GM12878 (cell line): ENCODE measurements at places on chromosomes 2 and 18. TPM values are rescaled to one million over a fixed set of nuclear protein-coding genes. Genes with fewer than 3 reads are reported as not detected.

GRCh38 chr2:229419158-229419557 lies 148.1 kb upstream of the PID1 start:
- no peak overlapping the region for H3K27ac ChIP-seq

- H3K36me3 ChIP-seq, result no peaks in the 10 kb centered on the region
- H3K4me3 ChIP-seq, result no peak overlapping the region
- no peak overlapping the region for H3K27ac ChIP-seq
- H3K27me3 ChIP-seq, result no peaks in the 10 kb centered on the region
- H3K4me1 ChIP-seq, result no peaks in the 10 kb centered on the region; the same call in 1 of the 2 replicates
- DNase-seq, result no peak
These were observed 35.5 kb upstream of the PTH2R start for GRCh38 chr2:208370881-208371633.

- DNase-seq, result no peak
- no peak overlapping the region for H3K27ac ChIP-seq
- no peaks in the 10 kb centered on the region for H3K36me3 ChIP-seq
- no peak overlapping the region for H3K4me3 ChIP-seq
- no peaks in the 10 kb centered on the region for H3K4me1 ChIP-seq
- no peaks in the 10 kb centered on the region for H3K27me3 ChIP-seq
These were observed 22.1 kb upstream of the CNGA3 start for GRCh38 chr2:98324181-98324580.

The KIAA2012 gene
- not detected in 2 replicates for total RNA-seq

The SCG2 gene
- not detected in 2 replicates for total RNA-seq

DNA sequence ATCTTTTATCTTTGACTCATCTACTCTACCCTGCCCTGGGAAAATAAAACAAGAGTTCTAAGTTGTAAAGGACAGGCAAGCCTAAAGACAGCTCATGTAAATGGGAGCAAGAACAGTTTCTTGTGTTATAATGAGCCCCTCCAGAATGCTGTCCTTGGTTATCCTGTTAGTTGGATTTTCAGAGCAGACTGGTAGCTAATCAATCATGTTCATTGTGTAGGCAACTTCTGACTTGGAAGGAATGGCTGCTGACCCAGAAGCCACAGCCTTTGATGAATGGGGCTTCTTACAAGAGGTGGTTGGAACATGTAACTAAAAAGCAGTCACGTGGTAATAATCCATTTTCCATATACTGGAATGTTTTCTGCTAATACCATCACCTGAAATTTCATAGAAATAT lies 254.2 kb downstream of the AGPS start:
- no peak for DNase-seq
- no peaks in the 10 kb centered on the region for H3K36me3 ChIP-seq
- no peak overlapping the region for H3K4me3 ChIP-seq
- H3K27ac ChIP-seq, result no peak overlapping the region
- H3K27me3 ChIP-seq, result peaks cover under 1% of the 10 kb centered on the region
- H3K4me1 ChIP-seq, result no peaks in the 10 kb centered on the region

The ADD2 gene
- total RNA-seq, result 0.08 and 0.19 TPM in 2 replicates

- H3K27me3 ChIP-seq, result no peaks in the 10 kb centered on the region
- no peak for DNase-seq
- no peak overlapping the region for H3K27ac ChIP-seq
These were observed 420.2 kb upstream of the CHST9 start for GRCh38 chr18:27605107-27605834.

DNA sequence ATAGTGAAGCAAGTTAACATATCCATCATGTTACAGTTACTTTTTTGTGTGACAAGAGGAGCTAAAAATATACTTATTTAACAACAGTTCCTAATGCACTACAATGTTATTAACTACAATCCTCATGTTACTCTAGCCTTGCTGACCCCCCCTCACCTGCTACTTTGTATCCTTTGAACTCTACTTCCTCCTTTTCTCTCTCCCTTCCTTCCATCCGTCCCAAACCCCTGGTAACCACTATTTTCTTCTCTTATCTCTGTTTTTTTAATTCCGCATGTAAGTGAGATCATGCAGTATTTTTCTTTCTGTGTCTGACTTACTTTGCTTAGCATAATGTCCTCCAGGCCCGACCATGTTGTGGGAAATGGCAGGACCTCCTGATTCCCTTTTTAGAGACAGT lies 59.4 kb downstream of the NPAS2 start:
- no peaks in the 10 kb centered on the region; the same call in 1 of the 2 replicates for H3K27me3 ChIP-seq
- no peak overlapping the region for H3K27ac ChIP-seq
- H3K4me3 ChIP-seq, result no peak overlapping the region
- H3K4me1 ChIP-seq, result peaks cover 3% of the 10 kb centered on the region; the same call in 1 of the 2 replicates

GRCh38 chr2:108215794-108216211 lies 24.0 kb upstream of the SULT1C3 start:
- H3K4me3 ChIP-seq, result no peak overlapping the region
- H3K4me1 ChIP-seq, result no peaks in the 10 kb centered on the region
- DNase-seq, result no peak
- H3K36me3 ChIP-seq, result no peaks in the 10 kb centered on the region
- no peak overlapping the region for H3K27ac ChIP-seq
- no peaks in the 10 kb centered on the region for H3K27me3 ChIP-seq

GRCh38 chr2:212537726-212538304 lies 787 bp downstream of the ERBB4 start:
- no peaks in the 10 kb centered on the region for H3K4me1 ChIP-seq
- no peak overlapping the region for H3K27ac ChIP-seq
- H3K4me3 ChIP-seq, result peak overlapping the region; percentile 36; the same call in 1 of the 2 replicates
- peaks cover 17% of the 10 kb centered on the region for H3K27me3 ChIP-seq
- no peak for DNase-seq
- no peaks in the 10 kb centered on the region for H3K36me3 ChIP-seq

DNA sequence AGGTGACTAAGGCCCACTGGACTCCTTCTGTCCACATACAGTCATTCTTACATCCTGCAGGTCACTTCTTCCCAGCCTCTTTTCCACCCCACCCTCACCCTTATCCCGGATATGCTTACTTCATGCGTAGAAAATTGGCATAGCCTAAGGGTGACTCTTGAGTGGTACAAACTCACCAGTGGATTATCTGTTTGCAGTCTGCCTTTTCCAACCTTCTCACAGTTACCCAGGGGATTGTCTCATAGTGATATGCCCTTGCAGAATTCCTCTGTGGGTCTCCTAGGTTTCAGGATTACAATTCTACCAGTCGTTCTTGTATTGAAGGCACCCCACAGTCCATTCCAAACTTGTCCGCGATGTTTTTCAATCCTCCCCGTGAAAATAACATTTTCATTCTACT lies 752.9 kb upstream of the HS6ST1 start:
- DNase-seq, result no peak
- H3K4me3 ChIP-seq, result no peak overlapping the region
- H3K27me3 ChIP-seq, result no peaks in the 10 kb centered on the region

DNA sequence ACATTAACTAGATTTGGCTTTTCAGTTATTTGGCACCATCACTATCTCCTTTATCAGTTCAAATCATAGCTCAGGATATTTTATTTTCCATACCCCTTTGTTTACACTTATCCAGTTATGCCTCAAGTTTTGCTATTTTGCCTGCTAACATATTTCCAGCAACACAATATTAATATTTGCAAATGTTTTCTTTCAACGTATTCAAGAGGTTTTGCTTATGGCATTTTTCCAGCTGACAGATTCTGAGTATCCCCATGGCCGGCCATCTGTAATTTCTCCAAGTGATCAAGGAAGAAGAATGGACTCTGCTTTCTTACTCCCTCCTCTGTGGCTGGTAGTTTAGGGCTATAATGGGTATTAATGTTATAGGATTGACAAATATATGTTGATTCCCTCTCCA lies 49.4 kb downstream of the RND3 start:
- no peaks in the 10 kb centered on the region for H3K4me1 ChIP-seq
- DNase-seq, result no peak
- no peak overlapping the region for H3K27ac ChIP-seq
- H3K4me3 ChIP-seq, result no peak overlapping the region
- H3K36me3 ChIP-seq, result no peaks in the 10 kb centered on the region

GRCh38 chr18:74541703-74542555 lies 7.6 kb downstream of the CNDP1 start:
- H3K27me3 ChIP-seq, result no peaks in the 10 kb centered on the region
- H3K4me3 ChIP-seq, result no peak overlapping the region
- no peak overlapping the region for H3K27ac ChIP-seq
- no peaks in the 10 kb centered on the region for H3K36me3 ChIP-seq

The STRN gene
- 19.2 and 19.6 TPM in 2 replicates for total RNA-seq

DNA sequence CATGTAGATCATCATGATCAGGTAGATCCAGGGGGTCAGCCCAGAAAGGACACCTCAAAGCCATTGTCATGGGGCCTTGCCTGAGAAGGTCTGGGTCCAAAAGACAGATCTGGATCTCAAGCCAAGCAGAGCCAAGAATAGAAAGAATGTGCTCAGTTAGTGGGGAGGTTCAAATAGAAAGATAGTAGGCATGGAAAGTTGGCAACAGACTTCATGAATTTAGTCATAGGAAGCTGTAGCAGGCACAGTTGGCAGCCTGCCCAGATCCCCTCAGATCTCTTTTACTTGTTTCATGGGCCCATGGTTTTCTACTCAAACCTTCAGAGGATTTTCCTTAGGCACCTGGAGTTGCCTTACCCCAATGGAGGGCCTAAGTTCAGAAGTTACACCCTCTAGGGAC lies 767.0 kb downstream of the SLC4A3 start:
- no peak overlapping the region for H3K4me3 ChIP-seq
- H3K27me3 ChIP-seq, result no peaks in the 10 kb centered on the region
- DNase-seq, result no peak
- no peaks in the 10 kb centered on the region for H3K4me1 ChIP-seq

DNA sequence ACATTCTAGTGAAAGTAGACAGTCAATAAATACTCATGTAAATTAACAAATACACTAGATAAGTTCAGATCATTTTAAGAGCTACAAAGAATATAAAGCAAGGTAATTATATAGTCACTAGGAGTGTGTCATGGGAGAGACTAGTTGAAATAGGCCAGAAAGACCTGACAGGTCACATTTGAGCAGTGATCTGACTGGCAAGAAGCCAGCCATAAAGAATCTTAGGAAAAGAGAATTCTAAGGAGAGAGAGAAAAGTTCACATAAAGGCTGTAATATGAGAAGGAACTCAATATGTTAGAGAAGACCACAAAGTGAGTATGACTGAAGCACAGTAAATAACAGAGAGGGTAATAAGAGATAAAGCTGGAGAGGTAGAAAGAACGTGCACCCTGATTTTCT lies 31.2 kb downstream of the VSNL1 start:
- DNase-seq, result no peak
- H3K4me1 ChIP-seq, result no peaks in the 10 kb centered on the region
- H3K36me3 ChIP-seq, result no peaks in the 10 kb centered on the region
- H3K4me3 ChIP-seq, result no peak overlapping the region

The ANKRD30B gene
- total RNA-seq, result not detected in 2 replicates

DNA sequence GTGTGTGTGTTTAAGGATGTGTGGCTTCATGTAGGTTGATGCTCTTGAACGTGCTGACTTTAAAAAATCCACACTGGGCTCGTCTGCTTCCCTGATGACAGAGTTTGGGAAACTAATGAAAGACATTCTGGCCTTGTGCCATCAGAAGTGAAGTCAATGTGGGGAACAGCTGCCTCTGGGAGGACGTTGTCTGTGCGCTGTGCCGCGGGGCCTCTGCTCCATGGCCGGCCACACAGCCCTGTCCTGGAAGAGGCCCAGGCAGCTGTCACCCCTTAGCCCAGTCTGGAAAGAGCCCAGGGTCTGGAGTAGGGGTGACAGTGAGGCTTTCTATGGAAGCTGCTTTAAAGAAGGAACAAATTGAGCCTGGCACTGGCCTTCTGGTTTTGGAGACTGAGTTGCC lies 155.8 kb downstream of the SH3RF3 start:
- no peak overlapping the region for H3K4me3 ChIP-seq
- H3K4me1 ChIP-seq, result no peaks in the 10 kb centered on the region
- no peak for DNase-seq
- no peaks in the 10 kb centered on the region for H3K27me3 ChIP-seq

The DTNB gene
- total RNA-seq, result 9.7 TPM in 2 replicates

The ATP8B1 gene
- total RNA-seq, result 0.16 and 0.23 TPM in 2 replicates

The ALPG gene
- not detected in 2 replicates for total RNA-seq

The MROH2A gene
- not detected in 2 replicates for total RNA-seq

DNA sequence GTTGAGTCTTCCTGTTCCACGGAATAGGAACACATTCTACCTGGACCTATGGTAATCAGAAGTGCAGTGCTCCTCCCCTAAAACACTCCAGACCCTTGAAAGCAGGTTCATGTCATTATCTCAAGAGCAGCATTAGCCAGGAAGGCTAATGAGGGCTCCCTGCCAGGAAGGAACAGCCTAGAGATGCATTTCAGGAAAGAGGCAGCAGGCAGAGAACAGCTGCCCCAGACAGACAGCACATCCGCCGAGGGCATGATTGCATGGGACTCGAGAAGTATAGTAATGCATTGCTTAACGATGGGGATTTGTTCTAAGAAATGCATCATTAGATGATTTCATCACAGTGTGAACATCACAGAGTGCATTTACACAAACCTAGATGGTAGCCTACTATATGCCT lies 171.5 kb downstream of the ALK start:
- no peak overlapping the region for H3K4me3 ChIP-seq
- H3K27me3 ChIP-seq, result no peaks in the 10 kb centered on the region
- H3K27ac ChIP-seq, result no peak overlapping the region
- no peak for DNase-seq

GRCh38 chr2:235478609-235479008 lies 15.2 kb upstream of the AGAP1 start:
- H3K27me3 ChIP-seq, result no peaks in the 10 kb centered on the region
- DNase-seq, result no peak

GRCh38 chr2:201264472-201265173 lies 4.3 kb downstream of the CASP8 start:
- peaks cover 12% of the 10 kb centered on the region for H3K4me1 ChIP-seq
- H3K4me3 ChIP-seq, result no peak overlapping the region
- peaks cover 4% of the 10 kb centered on the region; the same call in 1 of the 2 replicates for H3K36me3 ChIP-seq
- H3K27me3 ChIP-seq, result no peaks in the 10 kb centered on the region

- H3K27ac ChIP-seq, result no peak overlapping the region
- H3K36me3 ChIP-seq, result no peaks in the 10 kb centered on the region
- H3K4me1 ChIP-seq, result no peaks in the 10 kb centered on the region
- no peaks in the 10 kb centered on the region for H3K27me3 ChIP-seq
- no peak for DNase-seq
These were observed 40.3 kb downstream of the NRXN1 start for GRCh38 chr2:50991602-50992001.

GRCh38 chr2:188937228-188938220 lies 36.6 kb upstream of the COL3A1 start:
- H3K4me3 ChIP-seq, result no peak overlapping the region
- no peaks in the 10 kb centered on the region for H3K4me1 ChIP-seq
- H3K27me3 ChIP-seq, result no peaks in the 10 kb centered on the region
- no peak for DNase-seq
- H3K27ac ChIP-seq, result no peak overlapping the region

DNA sequence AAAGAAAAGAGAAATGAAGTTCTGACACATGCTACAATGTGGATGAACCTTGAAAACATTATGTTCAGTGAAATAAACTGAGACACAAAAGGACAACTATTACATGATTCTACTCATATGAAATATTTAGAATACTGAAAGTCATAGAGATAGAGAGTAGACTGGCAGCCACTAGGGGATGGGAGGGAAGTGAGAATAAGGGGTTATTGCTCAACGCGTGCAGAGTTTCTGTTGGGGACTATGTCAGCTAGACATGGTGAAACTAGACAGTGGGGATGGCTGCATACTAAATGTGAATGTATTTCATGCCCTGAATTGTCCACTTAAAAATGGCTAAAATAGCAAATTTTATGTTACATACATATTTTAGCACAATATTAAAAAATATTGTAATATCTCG lies 108.7 kb upstream of the ATL2 start:
- peaks cover 7% of the 10 kb centered on the region; the same call in 1 of the 2 replicates for H3K4me1 ChIP-seq
- H3K36me3 ChIP-seq, result no peaks in the 10 kb centered on the region
- H3K4me3 ChIP-seq, result no peak overlapping the region
- H3K27me3 ChIP-seq, result no peaks in the 10 kb centered on the region
- H3K27ac ChIP-seq, result no peak overlapping the region
- DNase-seq, result peak; percentile 20
